Central memory CD8-positive, alpha-beta T cell (primary cell): ENCODE measurements at places on chromosomes 5 and 9.

- no peak for DNase-seq
Observed at GRCh38 chr9:9753266-9753665, 859.5 kb downstream of the PTPRD start.

- DNase-seq = no peak
Observed at GRCh38 chr5:14574096-14574495, 7.5 kb upstream of the OTULINL start.

DNA sequence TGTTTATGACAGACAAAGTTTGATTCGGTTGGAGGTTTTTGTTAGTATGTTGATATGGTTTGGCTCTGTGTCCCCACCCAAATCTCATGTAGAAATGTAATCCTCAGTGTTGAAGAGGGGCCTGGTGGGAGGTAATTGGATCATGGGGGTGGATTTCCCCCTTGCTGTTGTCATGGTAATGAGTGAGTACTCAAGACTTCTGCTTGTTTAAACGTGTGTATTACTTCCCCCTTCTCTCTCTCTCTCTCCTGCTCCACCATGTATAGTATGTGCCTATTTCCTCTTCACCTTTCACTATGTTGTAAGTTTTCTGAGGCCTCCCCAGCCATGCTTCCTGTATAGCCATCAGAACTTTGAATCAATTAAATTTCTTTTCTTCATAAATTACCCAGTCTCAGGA lies 415.1 kb downstream of the HCN1 start:
- no peak for DNase-seq

DNA sequence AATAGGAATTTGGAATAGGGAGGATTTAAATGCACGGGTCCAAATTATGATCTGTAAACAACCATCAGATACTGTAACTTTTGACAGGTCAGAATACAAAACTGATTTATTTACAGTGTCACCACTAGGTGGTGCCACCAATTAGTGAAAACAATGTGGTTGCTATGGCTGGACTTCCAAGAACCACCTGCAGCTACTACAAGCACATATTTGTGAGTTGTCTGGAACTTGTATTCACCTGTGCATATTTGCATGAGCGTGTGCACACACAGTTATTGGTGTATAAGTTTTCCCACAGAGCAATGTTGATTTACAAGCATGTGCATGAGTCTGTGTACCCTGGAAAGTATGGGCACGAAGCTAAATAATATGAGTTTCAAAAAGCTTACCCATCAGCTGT lies 3.0 kb upstream of the HRCT1 start:
- DNase-seq = no peak

DNA sequence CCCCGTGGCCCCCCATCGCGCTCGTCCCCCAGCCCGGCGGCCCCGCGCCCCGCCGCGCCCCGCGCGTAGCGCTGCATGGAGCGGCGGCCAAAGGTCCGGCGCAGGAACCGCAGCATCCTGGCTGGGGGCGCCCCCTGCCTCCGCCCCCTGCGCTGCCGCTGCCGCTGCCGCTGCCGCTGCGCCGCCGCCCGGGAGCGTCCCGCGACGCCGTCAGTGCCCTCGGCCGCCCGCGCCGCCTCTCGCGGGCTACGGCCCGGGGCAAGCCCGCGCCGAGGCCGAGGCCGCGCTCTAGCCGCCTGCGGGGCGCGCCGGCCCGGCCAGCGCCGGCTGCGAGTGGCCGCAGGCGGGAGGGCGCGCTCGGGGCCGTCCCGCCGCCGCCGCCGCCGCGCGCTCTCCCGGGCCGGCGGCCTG lies 523 bp downstream of the EPB41L4B start:
- DNase-seq = no peak

- DNase-seq = no peak
Observed at GRCh38 chr9:93020771-93021670, 37.5 kb upstream of the SUSD3 start.
